LNCaP clone FGC (cell line): ENCODE measurements at places on chromosomes 7 and 10.

DNA sequence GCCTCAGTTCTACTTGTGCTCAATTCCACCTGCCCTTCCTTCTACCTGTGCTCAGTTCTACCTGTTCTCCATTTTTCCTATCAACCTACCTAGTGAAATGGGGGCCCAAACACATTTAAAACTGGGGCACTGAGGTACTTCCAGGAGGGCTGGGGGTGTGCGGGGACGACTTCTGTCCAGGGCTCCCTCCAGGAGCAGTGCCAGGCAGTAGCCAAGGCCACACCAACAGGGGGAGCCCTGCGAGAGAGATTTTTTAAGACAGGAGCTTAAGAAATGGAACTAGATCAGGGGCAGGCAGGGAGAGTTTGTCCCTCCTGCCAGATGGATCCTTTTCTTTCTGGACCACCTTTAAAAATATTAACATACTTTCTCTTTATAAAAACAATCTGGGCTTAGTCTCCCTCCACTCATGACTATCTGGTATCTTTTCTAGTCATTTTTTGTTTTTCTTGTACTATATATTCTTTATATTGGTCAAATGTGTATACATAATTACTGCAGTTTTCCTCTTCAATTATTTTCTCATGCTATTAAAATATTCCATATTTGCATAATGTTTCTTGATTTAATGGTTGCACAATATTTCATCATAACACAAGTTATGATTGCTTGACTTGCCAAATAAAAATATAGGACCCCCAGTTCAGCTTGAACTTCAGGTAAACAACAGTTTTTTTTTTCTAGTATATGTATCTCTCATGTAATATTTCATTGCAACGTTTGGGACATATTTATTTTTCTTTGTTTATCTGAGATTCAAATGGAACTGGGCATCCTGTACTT, 47.3 kb upstream of the INSYN2A start:
- peak; percentile 7 for DNase-seq

- no peak for DNase-seq
Observed at GRCh38 chr7:68888971-68889385, 709.3 kb upstream of the AUTS2 start.

- no peak for DNase-seq
Observed at GRCh38 chr10:99610221-99610620, 10.0 kb downstream of the SLC25A28 start.

- DNase-seq = peak; percentile 13
Observed at GRCh38 chr10:15419279-15419874, 48.3 kb upstream of the FAM171A1 start.

DNA sequence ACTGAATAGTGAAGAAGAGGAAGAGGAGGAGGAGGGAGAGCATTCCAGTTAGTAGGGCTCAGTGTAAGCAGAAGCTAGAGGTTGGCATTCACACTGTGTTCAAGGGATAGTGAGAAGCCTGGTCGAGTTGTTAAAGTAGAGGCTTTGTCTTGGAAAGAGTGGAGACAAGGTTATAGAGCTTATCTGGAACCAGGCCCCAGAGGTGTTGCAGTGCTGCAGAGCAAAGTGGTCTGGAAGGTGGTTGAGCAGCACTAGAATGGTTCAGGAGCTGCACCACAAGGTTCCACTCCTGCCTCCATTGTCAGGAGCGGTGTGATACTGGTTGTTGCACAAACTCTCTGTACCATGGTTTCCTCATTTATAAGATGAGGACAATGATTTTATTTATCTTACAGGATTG, 8.8 kb upstream of the PCGF5 start:
- no peak for DNase-seq

- no peak for DNase-seq
Observed at GRCh38 chr7:155289949-155290501, 7.7 kb upstream of the INSIG1 start.

DNA sequence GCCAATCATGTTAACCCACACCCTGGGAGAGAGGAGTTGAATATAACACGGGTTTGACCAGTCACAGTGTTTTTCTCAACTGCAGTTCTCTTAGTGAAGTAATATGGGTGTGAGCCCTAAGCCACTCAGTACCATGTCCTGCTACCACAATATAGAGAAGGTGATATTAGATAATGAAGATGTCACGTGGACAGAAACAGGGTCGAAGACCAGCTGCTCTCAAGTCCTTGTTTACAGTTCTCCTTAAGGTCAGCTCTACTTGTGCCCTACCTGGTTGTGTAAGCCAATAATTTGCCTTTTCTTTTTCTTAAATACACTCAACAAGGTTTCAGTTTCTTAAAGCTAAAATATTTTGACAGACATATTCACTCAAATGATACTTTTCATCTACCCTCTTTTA, 128.3 kb upstream of the POT1 start:
- no peak for DNase-seq

DNA sequence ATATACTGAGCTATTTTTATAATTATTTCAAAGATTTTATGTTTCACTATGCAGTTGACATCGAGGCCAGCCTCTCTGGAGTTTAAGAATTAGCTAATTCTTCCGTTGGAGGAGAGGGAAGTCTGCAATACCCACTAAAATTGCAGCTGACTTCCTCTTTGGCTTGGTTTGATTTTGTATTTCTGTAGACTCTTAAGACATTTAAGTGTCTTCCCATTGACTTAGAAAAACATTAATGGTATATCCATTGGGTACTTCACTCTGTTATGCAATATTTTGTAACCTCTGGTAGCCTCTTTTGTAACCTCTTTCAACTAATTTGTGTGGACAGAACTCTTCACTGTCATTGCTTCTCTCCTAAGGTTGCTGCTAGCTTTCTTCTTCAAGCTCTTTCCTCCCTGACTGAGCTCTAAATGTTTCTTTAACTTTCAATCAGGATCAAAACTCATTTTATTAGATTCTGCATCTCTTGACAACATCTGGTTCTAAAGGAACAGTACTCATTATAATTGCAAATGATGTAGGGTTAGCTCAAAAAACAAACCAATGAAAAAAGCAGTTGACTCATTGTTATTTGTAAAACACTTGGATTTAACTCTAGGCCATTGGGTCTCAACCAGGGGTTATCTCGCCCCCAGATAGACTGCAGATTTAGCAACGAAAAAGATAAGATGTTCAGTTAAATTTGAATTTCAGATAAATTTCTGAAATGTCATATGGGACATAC, 1.7 kb upstream of the ANKRD22 start:
- DNase-seq = no peak

DNA sequence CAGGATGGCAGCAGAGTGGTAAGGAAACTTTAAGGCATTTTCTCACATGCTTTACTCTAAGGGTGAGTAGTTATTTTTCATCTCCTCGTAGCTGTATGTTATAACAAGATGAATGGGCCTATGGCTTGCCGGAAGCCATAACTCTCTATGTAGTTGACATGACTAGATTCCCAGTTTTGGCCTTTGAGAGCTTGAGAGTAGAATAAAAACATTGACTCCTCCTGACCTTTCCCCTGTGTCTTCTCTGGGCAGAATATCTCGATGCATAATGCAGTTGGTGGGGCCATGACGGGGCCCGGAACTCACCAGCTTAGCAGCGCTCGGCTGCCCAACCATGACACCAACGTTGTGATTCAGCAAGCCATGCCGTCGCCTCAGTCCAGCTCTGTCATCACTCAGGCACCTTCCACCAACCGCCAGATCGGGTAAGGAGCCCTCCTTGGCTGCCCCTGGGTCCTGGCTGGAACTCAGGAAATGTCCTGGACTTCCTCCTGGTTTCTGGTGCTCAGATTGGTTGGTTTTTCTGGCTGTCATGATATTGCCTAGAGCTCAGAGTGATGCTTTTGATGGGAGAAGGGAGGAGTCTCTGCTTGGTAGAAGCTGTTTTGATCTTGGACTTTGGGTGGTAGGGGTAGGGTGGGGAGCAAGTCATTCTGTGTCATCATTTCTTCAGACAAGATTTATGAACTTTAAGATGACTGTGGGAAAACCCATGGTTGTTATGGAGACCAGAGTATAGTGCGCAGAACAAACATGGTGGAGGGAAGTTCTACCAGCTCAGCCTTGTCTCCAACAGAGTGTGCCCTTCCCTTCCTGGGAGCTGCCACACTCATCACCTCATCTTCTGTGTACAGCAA, 158.0 kb downstream of the CREB5 start:
- DNase-seq = no peak

GRCh38 chr10:132283604-132284382, 24.0 kb downstream of the STK32C start:
- no peak for DNase-seq
